Smooth muscle cell of trachea (primary cell): ENCODE measurements at places on chromosomes 4 and X. TPM values are rescaled to one million over a fixed set of nuclear protein-coding genes. Genes with fewer than 3 reads are reported as not detected.

The MAGEC2 gene
- 0.15 TPM in 1 of 2 replicates, not detected in the other for total RNA-seq

The BOD1L1 gene
- 29.1 and 30.0 TPM in 2 replicates for total RNA-seq

The DDX3X gene
- total RNA-seq = 143 and 154 TPM in 2 replicates

The NHS gene
- 3.9 and 4.6 TPM in 2 replicates for total RNA-seq

The TEX13D gene
- total RNA-seq = not detected in 2 replicates

The SHISA3 gene
- 0.17 and 0.73 TPM in 2 replicates for total RNA-seq

The GAGE12H gene
- total RNA-seq = not detected in 2 replicates

The CSAG1 gene
- not detected in 2 replicates for total RNA-seq

The ATG4A gene
- 10.8 and 15.7 TPM in 2 replicates for total RNA-seq

The TLL1 gene
- 0.15 and 0.17 TPM in 2 replicates for total RNA-seq

The RAB41 gene
- not detected in 2 replicates for total RNA-seq

The ZNF711 gene
- total RNA-seq = under 0.01 and 0.29 TPM in 2 replicates

The UGT8 gene
- under 0.01 and 0.17 TPM in 2 replicates for total RNA-seq

The PABPC1L2A gene
- total RNA-seq = not detected in 2 replicates
